ENCODE measurements at places on chromosomes 6 and 20. TPM values are rescaled to one million over a fixed set of nuclear protein-coding genes. Genes with fewer than 3 reads are reported as not detected.
A peak's percentile ranks its signal among the peaks of the same experiment; 100 is the strongest.

DNA sequence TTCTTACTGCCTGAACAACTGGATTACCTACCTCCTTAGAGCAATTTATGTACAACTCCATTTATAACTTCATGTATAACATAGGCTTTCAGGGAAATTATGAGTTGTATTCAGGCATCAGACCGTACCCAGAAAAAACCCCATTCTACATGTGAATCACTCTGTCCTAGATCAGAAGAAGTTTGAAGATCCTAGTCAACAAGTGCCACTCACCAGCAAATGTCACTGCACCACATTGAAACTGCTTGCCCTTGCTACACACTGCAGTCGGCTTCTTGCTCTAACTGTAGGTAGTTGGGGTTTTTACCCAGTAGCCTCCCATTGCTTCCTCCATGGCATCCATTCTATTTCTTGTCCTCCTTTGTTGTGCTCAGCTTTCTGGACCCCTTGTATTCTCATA is 132.4 kb downstream of the DNAH8 start:
- no peak for DNase-seq
- no peak overlapping the region for H3K4me3 ChIP-seq
- H3K4me1 ChIP-seq: no peaks in the 10 kb centered on the region
- no peak overlapping the region for H3K27ac ChIP-seq
- no peaks in the 10 kb centered on the region for H3K36me3 ChIP-seq
- peaks cover 7% of the 10 kb centered on the region for H3K27me3 ChIP-seq

The RAB44 gene
- polyA plus RNA-seq: 0.15 TPM

GRCh38 chr6:44940367-44940766 is 387.8 kb upstream of the RUNX2 start:
- no peak overlapping the region for H3K27ac ChIP-seq
- no peaks in the 10 kb centered on the region for H3K36me3 ChIP-seq
- no peak for DNase-seq

DNA sequence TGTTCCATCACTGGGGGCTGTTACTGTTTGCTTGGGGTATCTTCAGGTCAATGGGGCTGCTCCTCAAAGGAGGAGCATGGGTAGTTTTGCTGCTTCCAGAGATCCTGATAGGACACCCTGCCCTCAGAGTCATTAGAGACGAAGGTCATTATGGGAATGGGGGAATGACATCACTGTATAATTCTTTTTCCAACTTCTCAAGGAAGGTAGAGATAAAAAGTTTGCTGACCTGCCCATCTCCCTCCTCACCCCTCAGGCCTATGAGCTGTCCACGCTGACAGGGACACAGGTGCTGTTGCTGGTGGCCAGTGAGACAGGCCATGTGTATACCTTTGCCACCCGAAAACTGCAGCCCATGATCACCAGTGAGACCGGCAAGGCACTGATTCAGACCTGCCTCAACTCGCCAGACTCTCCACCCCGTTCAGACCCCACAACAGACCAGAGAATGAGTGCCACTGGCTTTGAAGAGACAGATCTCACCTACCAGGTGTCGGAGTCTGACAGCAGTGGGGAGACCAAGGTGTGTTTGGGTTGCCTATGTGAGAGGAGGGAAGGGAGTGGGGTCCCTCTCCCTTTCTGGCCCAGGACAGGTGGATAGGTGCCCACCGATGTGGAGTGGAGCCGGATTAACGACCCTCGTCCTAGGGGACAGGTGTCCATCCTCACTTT is 2.7 kb downstream of the SRF start:
- peak overlapping the region; percentile 99 for H3K27ac ChIP-seq
- peak overlapping the region; percentile 96 for H3K4me3 ChIP-seq
- no peaks in the 10 kb centered on the region for H3K27me3 ChIP-seq
- H3K36me3 ChIP-seq: peaks cover 38% of the 10 kb centered on the region

- DNase-seq: no peak
- H3K36me3 ChIP-seq: no peaks in the 10 kb centered on the region
- H3K4me1 ChIP-seq: no peaks in the 10 kb centered on the region
- no peaks in the 10 kb centered on the region for H3K27me3 ChIP-seq
These were observed 154.8 kb downstream of the PDSS2 start for GRCh38 chr6:107304421-107305025.

DNA sequence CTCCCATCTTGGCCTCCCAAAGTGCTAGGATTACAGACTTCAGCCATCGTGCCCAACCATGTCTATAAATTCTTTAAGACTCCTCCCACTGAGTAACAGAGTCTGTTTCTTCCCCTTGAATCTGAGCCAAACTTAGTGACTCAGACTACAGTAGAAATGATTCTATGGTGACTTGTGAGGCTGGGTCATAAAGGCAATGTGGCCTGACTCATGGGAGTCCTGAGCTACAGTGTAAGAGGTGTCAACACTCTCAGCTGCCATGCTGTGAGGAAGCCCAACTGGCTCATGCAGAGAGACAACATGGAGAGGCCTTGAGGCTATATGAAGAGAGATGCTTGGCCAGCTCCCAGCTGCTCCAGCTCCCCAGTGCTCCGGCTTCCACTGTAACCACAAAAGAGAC is 5.2 kb upstream of the NRSN2 start:
- H3K27ac ChIP-seq: no peak overlapping the region
- no peaks in the 10 kb centered on the region for H3K27me3 ChIP-seq
- H3K4me3 ChIP-seq: no peak overlapping the region
- DNase-seq: no peak
- peaks cover 9% of the 10 kb centered on the region for H3K4me1 ChIP-seq

The WFDC12 gene
- not detected for polyA plus RNA-seq

The SLC25A27 gene
- polyA plus RNA-seq: 82.7 TPM

The ECHDC1 gene
- 36.3 TPM for polyA plus RNA-seq

The GSTA2 gene
- polyA plus RNA-seq: not detected

- H3K36me3 ChIP-seq: no peaks in the 10 kb centered on the region
- H3K27me3 ChIP-seq: no peaks in the 10 kb centered on the region
- H3K27ac ChIP-seq: no peak overlapping the region
- no peak overlapping the region for H3K4me3 ChIP-seq
These were observed 105.0 kb downstream of the FIG4 start for GRCh38 chr6:109795994-109796555.

- H3K4me3 ChIP-seq: no peak overlapping the region
- no peaks in the 10 kb centered on the region for H3K27me3 ChIP-seq
- no peaks in the 10 kb centered on the region for H3K36me3 ChIP-seq
These were observed 227.1 kb downstream of the HACE1 start for GRCh38 chr6:104632588-104632987.

The GRIK2 gene
- polyA plus RNA-seq: 0.13 TPM

The CDH26 gene
- 0.45 TPM for polyA plus RNA-seq

DNA sequence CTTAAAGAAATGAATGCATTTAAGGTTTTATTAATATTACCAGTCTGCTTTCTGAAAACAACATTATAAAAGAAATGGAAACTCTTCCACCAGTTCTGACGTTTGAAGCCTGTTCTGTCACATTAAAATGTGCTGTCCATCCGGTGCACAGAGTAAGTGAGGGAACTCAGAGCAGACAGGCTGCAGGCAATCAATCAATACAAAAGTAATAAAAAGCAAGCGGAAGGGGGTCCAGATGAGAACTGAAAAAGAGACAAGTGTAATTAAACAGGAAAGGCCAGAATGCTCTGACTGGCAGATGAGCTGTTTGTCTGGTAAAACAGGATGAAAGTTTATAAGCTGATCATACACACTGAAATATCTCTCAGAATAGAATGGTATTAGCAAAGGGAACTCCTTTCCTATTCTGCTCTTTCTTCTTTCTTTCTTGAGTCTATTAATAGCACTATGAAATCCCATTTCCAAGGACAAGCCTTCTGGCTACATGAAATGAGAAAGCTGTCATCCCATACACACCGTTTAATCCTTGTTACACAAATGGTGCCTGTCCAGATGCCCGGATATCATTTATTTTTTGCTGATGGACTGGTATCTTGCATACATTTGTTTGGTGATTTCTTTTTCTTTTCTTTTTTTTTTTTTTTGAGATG is 94.3 kb downstream of the RAMACL start:
- H3K27ac ChIP-seq: no peak overlapping the region
- H3K36me3 ChIP-seq: peaks cover 68% of the 10 kb centered on the region
- H3K4me1 ChIP-seq: peaks cover 17% of the 10 kb centered on the region
- no peaks in the 10 kb centered on the region for H3K27me3 ChIP-seq

The KCNK5 gene
- 0.66 TPM for polyA plus RNA-seq

DNA sequence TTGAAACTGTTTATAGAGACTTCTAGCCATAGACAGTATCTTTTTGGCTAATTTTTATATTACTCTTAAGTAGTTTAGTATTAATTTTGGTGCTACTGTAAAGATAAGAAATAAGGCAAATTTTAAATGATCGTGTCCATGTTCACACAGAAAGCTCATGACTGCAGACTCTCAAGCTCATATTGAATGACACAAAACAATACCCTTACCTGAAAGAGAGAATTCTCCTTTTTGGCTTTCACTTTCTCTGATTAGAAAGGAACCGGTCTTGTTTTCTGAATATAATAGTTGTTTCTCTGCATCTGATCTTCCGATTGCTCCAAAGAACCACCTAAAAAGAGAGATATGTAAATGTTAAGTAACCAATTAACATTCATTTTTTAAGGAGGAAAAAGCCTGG is 57.0 kb downstream of the FRK start:
- no peaks in the 10 kb centered on the region for H3K27me3 ChIP-seq
- no peak overlapping the region for H3K4me3 ChIP-seq
- no peak for DNase-seq
- no peak overlapping the region for H3K27ac ChIP-seq

DNA sequence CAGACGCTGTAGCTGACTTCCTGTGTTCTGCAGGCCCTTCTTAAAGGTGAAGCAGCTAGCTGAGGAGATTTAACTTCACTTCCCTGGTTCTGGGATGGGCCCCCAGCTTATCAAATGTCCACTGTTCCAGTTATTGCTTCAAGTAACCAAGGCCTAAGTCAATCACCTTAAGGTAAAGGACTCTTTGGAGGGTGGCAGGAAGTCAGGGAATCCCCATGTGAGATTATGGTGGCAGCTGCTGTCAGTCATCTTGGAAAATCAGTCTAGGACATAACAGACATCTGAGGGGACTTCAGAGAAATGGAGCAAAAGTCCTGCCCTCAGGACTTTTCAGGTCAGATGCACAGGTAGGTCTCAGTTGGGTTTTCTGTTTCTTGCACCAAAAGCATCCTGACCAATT is 3.8 kb downstream of the ELOVL5 start:
- H3K36me3 ChIP-seq: no peaks in the 10 kb centered on the region
- peaks cover 58% of the 10 kb centered on the region for H3K4me1 ChIP-seq
- no peak overlapping the region for H3K27ac ChIP-seq

DNA sequence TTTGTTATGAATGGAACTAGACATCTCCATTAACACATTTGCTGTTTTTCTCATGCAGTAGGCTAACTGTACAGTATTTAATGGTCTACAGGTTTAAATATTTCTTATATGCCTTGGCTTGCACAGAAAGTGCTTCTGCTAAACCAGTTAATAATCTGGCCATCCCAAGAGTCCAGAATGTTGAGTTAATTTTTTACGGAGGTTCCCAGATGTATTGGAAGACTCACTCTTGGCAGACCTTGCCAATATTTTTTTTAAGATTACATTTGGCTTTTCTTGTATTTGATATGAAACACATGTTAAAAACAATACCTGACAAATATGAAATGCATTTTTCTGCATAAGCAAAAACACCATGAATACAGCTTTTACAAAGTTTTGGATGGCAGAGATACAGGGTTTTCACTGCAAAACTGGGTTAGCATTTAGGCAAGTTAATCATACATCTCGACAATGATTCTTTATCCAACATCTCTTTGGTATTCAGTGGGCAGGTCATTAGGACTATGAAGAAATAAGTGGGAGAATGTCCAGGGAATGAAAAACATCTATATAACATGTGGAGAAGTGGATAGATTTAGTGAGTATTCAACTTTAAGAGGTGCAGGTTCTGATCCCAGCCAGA is 94.0 kb downstream of the SGK1 start:
- peaks cover 7% of the 10 kb centered on the region for H3K4me1 ChIP-seq
- H3K36me3 ChIP-seq: no peaks in the 10 kb centered on the region
- DNase-seq: no peak

- no peak overlapping the region for H3K27ac ChIP-seq
- no peaks in the 10 kb centered on the region for H3K4me1 ChIP-seq
- H3K36me3 ChIP-seq: no peaks in the 10 kb centered on the region
- H3K4me3 ChIP-seq: no peak overlapping the region
- no peak for DNase-seq
These were observed 119.5 kb upstream of the KCNK16 start for GRCh38 chr6:39441986-39442385.

DNA sequence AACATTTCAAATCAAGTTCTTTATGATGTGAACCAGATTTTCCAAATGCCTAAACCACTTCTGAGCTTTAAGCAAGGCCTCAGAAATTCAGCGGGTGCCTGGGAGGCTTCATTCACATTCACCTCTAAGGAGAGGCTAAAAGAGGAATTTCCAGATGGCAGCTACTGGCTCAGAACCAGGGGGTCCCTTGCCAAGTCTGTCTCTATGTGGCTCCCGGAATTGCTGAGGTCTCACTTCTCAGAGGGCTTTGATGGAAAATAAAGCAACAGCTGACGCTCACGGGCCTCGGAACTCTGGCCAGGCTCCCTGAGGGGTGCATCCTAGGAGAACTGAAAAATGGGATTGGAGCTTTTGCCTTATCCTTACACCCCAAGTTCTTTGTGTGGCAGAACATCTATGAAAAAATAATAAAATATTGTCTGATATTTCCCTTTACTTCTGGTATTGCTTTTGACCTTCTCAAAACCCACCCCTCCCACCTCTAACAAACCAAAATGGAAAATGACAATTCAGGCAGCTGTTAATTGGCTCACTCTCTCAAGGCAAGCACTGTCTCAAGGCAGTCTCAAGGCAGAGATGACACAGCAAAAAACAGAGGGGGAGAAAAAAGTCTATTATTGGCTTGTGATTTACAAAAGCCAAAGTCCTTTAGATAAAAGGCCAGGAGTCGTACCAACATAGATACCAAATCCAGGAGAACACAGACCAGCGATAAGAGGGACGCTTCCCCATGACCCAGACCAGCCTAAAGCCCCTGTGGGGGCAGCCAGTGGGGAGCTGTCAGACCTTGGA is 21.8 kb upstream of the LRRN4 start:
- no peaks in the 10 kb centered on the region for H3K36me3 ChIP-seq
- DNase-seq: peak; percentile 39
- peak overlapping the region; percentile 46 for H3K27ac ChIP-seq
- H3K4me1 ChIP-seq: no peaks in the 10 kb centered on the region
- H3K27me3 ChIP-seq: no peaks in the 10 kb centered on the region

DNA sequence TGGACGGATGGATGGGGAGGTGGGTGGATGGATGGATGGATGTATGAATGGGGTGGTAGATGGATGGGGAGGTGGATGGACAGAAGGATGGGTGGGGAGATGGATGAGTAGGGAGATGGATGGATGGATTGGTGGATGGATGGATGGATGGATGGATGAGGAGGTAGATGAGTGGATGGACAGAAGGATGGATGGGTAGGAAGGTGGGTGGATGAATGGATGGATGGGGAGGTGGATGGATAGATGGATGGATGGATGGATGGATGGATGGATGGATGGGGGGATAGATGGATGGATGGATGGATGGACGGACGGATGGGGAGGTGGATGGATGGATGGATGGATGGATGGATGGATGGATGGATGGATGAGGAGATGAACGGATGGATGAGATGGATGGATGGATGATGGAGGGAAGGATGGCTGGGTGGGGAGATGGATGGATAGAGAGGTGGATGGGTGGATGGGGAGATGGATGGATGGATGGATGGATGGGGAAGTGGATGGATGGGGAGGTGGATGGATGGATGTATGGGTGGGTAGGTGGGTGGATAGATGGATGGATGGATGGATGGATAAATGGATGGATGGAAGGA is 7.2 kb downstream of the EEF1A2 start:
- DNase-seq: no peak
- peaks cover 57% of the 10 kb centered on the region for H3K36me3 ChIP-seq
- peaks cover 12% of the 10 kb centered on the region for H3K4me1 ChIP-seq
- H3K27ac ChIP-seq: no peak overlapping the region
- no peak overlapping the region for H3K4me3 ChIP-seq

- no peaks in the 10 kb centered on the region for H3K36me3 ChIP-seq
- peak; percentile 40 for DNase-seq
- H3K4me3 ChIP-seq: no peak overlapping the region
- H3K4me1 ChIP-seq: peaks cover 4% of the 10 kb centered on the region
- no peak overlapping the region for H3K27ac ChIP-seq
These were observed 17.8 kb upstream of the FNDC1 start for GRCh38 chr6:159151266-159151855.

The VPS52 gene
- polyA plus RNA-seq: 45.7 TPM

The C6orf15 gene
- not detected for polyA plus RNA-seq

Data from heart right ventricle (tissue), 16 donors.